NCI-H460 (cell line): ENCODE measurements at places on chromosomes 4 and X.

- DNase-seq = no peak
These were observed 33.8 kb downstream of the CRLF2 start for GRCh38 chrX:1178580-1179057.

- DNase-seq = no peak
These were observed 75.3 kb downstream of the DHRSX start for GRCh38 chrX:2425286-2426071.

DNA sequence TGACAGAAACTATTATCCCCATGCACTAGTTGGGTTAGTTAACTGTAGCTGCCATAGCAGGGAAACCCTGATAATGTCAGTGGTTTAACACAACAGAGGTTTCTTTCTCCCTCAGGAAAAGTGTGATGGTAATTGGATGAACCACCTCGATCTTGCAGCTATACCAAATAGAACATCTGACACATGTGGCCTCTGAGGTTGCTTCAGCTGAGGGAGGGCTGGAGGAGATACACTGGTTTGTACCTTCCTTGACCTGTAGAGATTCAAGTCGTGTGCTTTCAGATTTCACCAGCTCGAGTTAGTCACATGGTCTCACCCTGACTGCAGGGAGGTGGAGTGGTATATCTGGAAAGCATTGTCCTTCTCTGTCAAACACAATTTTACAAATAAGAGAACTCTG lies 147.2 kb upstream of the SFRP2 start:
- DNase-seq = no peak

DNA sequence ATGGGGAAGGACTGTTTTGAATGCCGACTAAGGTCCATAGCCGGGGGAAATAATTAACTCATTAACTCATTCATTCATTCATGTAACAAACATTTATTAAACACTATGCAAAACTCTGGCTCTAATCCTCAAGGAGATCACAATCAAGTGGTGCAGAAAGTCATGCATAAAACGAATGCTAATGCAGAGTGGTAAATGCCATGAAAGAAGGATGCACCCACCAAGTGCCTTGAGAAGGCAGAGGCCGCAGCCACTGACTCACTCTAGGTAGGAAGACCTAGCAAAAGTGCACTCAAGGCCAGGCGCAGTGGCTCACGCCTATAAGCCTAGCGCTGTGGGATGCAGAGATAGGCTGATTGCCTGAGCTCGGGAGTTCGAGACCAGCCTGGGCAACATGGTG lies 22.9 kb downstream of the SLITRK2 start:
- DNase-seq = no peak

DNA sequence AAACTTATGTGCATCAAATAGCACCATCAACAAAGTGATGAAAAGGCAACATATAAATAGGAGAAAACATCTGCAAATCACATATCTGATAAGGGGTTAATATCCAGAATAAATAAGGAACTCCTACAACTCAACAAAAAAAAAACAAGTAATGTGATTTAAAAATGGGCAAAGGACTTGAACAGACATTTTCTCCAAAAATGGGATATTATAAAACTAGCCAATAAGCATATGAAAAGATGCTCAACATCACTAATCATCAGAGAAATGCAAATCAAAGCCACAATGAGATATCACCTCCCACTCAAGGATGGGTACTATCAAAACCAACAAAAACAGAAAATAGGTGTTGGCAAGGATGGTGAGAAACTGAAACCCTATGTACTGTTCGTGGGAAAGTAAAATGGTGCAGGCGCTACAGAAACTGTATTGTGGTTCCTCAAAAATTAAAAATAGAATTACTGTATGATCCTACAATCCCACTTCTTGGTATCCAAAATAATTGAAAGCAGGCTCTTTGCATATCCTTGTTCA lies 2.4 kb downstream of the DNAJB14 start:
- DNase-seq = no peak

GRCh38 chr4:173446416-173446815 lies 47.5 kb upstream of the SCRG1 start:
- DNase-seq = no peak

DNA sequence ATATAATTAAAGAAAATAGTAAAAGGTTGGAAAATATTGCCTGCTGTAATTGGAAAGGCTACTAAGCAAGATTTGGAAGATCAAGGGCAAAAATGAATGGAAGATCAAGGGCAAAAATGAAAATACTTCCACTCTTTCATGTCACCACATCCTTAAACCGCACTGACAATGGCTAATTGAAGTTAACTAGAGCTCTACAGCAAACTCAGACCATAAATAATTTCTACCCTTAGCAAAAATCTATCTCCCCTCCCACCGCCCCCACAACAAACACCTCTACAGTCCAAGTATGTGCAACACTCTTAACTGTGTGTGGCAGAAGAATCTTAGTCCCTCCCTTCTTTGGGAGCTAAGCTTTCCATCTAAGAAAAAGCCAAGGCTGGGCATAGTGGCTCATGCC lies 27.1 kb downstream of the ATP11C start:
- no peak for DNase-seq

- no peak for DNase-seq
These were observed 297.7 kb upstream of the HAND2 start for GRCh38 chr4:173827707-173828106.

- no peak for DNase-seq
These were observed 111.4 kb upstream of the LIMCH1 start for GRCh38 chr4:41426539-41426938.

DNA sequence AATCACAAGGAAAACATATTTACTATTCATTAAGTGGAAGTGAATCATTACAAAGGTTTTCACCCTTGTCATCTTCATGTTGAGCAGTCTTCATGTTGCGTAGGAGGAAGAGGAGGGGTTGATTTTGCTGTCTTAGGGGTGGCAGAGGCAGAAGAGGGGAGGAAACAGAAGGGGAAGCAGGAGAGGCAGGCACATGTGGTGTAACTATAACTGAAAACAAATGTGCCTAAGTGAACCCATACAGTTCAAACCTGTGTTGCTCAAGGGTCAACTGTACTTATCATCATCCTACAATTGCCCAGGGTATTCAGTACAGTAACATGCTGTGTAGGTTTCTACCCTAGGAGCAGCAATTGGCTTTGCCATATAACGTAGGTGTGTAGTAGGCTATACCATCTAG lies 47.2 kb downstream of the SYNPO2 start:
- no peak for DNase-seq

- DNase-seq = no peak
These were observed 643 bp downstream of the SRP72 start for GRCh38 chr4:56468097-56468422.

DNA sequence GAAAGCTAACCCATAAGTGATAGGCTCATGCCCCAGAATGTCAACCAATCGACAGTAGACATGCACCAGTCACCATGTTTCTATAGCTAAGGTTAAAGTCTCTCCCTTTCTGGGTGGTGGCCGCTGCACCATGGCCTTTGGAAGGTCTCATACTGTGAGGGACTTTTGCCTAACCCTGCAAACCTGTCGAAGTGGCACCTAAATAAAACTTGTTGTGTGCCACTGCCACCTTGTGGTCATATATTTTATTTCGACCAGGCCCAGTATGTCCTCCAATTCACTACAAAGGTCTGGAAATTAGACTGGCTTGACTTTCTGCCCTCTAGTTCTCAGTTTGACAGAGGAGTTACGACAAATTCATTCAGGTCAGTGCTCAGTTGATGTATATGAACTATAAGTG lies 163.1 kb downstream of the SMARCA1 start:
- DNase-seq = peak; percentile 71

DNA sequence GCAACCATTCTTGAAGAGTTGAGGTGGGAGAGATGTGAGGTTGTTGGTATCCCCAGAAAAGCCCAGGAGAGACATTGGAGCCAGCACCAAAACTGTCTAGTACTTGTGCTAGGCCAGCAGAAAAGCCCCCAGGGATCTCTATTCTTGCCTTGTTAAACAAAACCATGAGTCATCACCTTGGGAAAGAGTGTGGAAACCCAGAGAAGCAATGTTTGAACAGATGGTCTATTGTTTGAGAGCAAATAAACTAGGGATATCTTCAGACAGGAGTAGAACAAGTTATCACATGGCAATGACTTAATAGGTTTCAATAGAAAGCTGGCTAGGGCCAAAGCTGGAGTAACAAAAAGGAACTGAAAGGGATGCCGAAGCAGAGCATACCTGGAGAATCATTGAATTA lies 195.7 kb upstream of the CASK start:
- DNase-seq = peak; percentile 21

DNA sequence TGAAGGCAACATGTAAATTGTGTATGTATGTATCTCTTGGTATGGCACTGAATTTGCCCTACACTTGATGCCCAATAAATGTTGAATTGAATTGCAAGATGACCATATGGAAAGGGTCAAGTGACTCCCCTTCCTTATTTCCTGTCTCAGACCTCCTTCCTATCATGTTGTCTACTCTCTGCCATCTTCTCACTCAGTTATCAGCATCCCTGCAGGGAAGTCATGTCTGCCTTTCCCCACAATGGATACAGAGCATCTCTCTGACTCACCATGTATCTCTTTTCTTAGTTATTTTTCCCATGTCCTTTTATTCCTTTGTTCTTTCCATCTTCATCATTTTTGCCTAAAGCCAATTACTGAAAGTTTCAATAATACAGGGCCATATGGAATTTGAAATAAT lies 22.5 kb downstream of the BMX start:
- DNase-seq = no peak

- DNase-seq = no peak
These were observed 37.2 kb downstream of the RTL9 start for GRCh38 chrX:110395877-110396276.

- peak; percentile 38 for DNase-seq
These were observed 33.0 kb downstream of the GALNTL6 start for GRCh38 chr4:171846232-171846631.

DNA sequence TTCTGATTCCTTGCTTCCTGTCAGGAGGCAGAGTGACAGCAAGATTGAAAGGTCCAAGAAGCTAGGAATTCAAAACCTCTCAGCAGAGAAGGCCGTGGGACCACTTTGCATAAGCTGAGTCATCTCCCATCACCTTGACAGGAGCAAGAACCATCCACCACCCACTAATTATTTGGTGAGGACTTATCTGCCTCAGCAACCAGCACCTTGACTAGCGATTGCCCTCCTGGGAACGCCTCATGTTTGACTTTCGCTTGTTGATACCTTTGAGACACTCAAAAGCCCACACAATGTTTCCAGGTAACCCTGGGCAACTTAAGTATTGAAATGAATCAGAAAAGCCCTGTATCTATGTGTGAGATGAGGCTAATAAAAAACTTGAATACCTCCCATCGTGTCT lies 233.5 kb upstream of the GYPA start:
- DNase-seq = no peak

GRCh38 chr4:113645771-113646441 lies 115.6 kb downstream of the CAMK2D start:
- DNase-seq = peak; percentile 81
